ENCODE measurements at places on chromosomes 16 and 17. TPM values are rescaled to one million over a fixed set of nuclear protein-coding genes. Genes with fewer than 3 reads are reported as not detected.

- DNase-seq = no peak
Observed at GRCh38 chr17:69854225-69854780, 220.7 kb upstream of the KCNJ16 start.

The CDH11 gene
- 258 TPM for total RNA-seq

DNA sequence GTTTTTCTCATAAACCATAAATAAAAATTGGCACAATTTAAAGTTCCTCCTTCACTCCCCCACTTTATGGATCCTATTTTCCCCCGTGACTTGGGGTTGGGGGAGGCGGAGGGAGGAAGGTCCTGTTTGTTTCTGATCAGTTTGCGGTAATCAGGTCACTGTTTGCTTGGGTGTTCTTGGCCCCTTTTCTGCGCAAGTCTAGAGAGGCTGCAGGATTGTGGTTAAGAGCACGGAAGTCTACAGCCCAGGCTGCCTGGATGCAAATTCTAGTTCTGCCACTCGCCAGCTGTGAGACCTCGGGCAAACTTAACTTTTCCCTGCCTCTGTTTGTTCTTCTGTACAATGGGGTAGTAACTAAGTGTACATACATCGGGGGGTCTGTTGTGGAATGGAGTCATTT lies 12.1 kb downstream of the ATP2C2 start:
- DNase-seq = no peak

DNA sequence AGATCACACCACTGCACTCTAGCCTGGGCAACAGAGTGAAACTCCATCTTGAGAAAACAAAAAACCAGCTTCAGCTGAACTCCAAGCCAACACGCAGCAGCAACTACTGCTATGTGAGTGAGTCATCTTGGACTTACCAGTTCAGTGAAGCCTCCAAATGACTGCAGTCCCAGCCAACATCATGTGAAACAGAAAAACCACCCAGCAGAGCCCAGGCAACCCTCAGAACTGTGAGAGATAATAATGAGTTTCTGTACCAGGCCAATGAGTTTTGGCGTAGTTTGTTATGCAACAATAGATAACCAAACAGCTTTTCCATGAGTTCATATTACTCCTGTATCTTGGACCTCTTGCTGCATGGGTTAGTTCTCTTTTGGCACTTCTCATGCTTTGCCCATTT lies 23.3 kb downstream of the PHF12 start:
- DNase-seq = no peak

- DNase-seq = peak; percentile 63
Observed at GRCh38 chr17:10022416-10022815, 117.3 kb upstream of the RCVRN start.

The FMNL1 gene
- 1.9 TPM for total RNA-seq

The TTLL6 gene
- 0.16 TPM for total RNA-seq

- DNase-seq = no peak
Observed at GRCh38 chr16:6231398-6231797, 1101.2 kb upstream of the RBFOX1 start.
